ENCODE measurements at places on chromosomes 5 and 9. TPM values are rescaled to one million over a fixed set of nuclear protein-coding genes. Genes with fewer than 3 reads are reported as not detected.

GRCh38 chr5:82234885-82235284, 43.3 kb downstream of the RPS23 start:
- DNase-seq: no peak

GRCh38 chr9:86349271-86349670, 4.9 kb downstream of the TUT7 start:
- no peak for DNase-seq

The PJA2 gene
- 35.8 TPM for total RNA-seq

GRCh38 chr5:128681764-128682592, 143.9 kb upstream of the FBN2 start:
- no peak for DNase-seq

The ANGPTL2 gene
- total RNA-seq: under 0.01 TPM

Data from hematopoietic multipotent progenitor cell (in vitro differentiated cells).